Fibroblast of skin of abdomen (primary cell): ENCODE measurements at places on chromosomes 3 and 15.

DNA sequence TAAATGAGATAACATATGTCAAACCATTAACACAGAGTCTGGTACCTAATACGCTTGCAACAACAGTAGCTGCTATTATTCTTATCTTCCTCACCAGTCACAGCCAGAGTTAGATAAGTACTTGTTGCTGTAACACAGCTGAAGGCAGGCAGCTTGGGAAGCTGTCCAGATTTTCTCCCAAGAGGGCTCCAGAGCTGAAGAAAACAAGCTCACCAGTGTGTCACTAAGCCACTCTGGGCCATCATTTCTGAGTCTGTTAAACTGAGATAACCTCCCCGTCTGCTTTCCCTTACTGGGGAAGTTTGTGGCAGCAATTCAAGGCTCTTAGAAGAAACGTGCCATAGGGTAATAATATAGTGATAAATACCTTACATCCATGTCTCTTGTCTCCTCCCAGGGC lies 226.3 kb downstream of the TAFA4 start:
- no peak for DNase-seq

DNA sequence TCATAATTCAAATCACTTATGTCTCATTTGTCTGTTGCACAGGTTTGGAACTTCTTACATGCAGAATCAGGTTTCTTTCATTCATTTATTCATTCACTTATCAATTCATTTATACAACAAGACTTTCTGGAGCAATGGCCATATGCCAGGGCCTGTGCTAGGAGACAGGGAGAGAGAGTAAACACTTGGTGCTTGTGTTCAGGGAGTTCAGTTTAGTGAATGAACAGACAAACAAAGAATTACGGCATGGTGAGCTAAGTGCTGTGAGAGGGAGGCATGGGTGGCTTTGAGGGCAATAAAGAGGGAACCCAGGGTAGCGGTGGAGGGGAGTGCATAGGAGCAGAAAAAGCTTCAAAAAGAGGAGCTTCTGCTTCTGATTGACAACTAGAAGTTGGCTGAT lies 8.5 kb upstream of the IREB2 start:
- DNase-seq = no peak

DNA sequence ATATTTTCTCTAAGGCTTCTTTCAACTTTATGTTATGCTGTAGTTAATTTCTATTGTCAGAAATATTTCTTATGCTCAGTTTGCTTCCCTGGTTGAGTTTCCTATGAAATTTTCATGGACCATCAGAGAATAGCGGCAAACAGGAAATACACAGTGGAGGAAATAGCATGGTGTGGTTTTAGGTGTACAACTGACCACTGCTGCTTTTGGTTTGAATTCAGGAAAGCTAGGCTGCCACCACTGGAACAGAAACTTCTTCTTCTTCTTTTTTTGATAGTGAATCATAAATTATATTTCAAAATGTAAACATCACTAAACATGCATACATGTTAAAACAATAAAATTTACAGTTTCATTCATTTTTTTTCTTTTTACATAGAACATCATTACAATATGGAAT lies 316.6 kb upstream of the TGFBR2 start:
- DNase-seq = no peak

GRCh38 chr15:22845289-22845900 lies 6.9 kb downstream of the NIPA2 start:
- DNase-seq = peak; percentile 25

GRCh38 chr15:79989682-79990081 lies 18.7 kb upstream of the BCL2A1 start:
- peak; percentile 17 for DNase-seq
